ENCODE measurements at places on chromosomes 6 and 20.

GRCh38 chr6:148001844-148002642 is 340.6 kb upstream of the SASH1 start:
- DNase-seq: no peak

DNA sequence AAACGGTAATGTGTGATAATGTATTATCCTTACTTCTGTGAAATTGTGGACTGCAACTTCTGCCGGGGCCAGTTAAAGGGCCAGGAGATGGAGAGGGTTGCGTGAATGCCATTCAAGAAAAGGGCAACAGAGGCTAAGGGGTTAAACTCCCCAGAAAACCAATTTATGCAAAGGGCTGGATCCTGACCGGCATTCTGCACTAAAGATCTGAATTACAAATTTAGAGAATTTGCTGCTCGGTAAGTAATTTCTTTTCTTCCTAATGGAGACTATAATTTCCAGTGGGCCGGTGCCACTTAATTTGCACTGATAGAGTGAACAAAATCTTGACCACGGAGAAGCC is 130.1 kb downstream of the BCAS1 start:
- DNase-seq: no peak

- DNase-seq: peak; percentile 77
Measured at GRCh38 chr6:33391922-33392594, 435 bp downstream of the KIFC1 start.

GRCh38 chr6:139732451-139732850 is 358.0 kb upstream of the CITED2 start:
- no peak for DNase-seq

GRCh38 chr6:157172231-157172701 is 151.1 kb downstream of the TMEM242 start:
- DNase-seq: no peak

DNA sequence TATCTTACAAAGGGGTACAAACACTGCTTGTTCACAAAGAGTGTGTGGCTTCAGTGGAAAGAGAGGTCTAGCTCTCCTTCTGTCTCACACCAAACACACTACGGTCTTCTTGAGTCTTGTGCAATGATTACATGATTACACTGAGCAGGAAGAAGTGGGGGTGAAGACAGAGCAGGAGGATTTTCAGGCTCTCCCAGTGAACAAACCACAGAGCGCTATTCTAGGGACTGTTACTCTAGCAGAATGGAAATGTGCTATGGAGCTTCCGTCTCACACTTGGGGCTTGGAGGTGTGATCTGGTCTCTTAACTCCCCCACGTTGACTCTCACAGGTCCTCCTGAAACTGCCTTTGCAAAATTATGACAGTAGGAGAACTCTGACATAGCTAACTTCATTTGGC is 203.4 kb downstream of the MYLK4 start:
- DNase-seq: no peak

DNA sequence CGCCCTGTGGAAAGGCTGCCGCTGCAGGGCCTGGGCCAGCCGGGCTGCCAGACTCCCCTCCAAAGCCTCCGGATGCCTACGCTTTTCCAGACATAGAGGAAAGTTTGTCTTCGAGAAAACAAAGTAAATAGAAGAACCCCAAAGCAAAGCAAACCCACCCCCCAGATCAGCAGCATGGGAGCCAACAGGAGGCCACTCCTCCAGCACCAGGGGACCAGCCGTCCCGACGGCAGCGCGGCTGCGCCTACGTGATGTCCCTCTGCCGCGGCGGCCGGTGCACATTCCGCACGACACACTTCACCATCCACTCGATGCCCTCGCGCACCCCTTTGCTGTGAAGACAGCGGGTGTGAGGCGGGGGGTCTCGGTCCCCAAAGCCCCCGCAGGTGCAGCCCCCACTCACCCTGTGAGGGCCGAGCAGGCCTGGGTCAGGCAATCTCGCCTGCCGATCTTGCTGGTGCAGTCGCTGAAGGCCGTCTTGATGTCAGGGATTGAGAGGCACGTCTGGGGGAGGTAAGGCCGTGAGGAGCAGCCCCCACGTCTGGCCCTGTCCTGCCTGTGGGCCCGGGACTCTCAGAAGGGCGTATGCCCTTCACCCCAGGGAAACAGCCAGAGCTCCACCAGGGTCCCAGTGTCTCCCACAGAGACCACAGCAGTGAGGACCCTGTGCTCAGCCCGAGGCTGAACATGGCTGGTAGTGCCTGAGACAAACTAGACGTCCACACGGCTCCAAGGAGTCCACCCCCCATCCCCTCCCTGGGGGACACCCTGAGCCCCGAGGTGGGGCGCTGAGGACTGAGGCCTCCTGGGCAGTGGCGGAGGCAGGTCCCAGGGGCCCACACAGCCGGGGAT is 4.0 kb downstream of the TNFRSF6B start:
- no peak for DNase-seq

DNA sequence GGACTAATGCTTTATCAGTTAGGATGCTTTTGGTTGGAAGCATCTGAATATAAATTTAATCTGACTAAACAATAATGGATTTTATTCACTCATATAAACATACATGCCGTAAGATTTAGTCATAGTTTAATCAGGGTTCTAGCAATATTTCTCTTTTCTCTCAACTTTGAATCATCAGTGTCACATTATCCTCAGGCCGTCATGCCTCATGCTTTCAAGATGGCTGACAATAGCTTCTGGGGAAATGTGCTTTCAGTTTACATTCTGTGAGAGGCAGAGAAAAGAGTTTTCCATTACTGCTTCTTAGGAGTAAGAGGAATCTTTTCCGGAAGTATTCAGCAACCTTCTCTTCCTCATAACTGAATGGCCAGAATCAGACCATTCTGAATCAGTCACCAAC is 162.2 kb downstream of the GJA1 start:
- DNase-seq: no peak

GRCh38 chr20:35768731-35769664 is 2.8 kb upstream of the PHF20 start:
- peak; percentile 69 for DNase-seq

GRCh38 chr6:72238900-72239299 is 352.6 kb downstream of the RIMS1 start:
- no peak for DNase-seq

DNA sequence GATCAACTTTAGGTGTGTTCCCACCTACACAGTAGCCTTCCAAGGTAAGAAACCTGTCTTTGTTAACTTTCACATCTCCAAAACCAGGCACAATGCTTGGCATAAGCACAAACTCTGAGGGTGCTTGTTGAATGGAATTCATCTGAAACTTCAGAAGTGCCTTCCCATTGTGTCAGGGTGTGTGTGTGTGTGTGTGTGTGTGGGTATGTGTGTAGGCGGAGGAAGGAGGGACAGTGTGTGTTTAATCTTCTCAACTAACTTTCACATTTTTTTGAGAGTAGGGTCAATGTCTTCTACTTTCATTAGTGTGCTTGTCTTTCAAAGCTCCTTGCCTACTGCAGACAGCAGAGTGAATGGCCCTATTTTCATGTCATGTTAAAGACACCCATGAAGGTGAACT is 45.6 kb downstream of the PDE7B start:
- DNase-seq: no peak

- DNase-seq: no peak
Measured at GRCh38 chr6:134381959-134382358, 64.0 kb upstream of the SGK1 start.

DNA sequence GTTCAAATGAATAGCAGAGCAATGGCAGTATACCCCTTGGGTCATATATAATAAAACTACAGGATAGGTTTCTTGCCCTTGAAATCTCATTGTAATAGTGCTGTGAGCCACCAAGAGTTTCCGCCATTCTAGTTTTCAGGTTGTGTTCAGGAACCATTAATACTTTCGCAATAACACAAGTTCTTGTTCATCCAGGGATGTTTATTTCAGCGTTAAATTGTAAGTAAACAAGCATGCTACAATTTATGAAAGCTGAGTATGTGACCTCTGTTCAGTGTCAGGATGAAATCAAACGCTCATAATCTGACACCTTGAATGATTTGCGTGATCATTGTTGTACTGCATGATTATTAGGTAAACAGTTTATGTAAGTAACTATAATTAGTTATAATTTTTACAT is 22.8 kb downstream of the ANKS1A start:
- DNase-seq: no peak

DNA sequence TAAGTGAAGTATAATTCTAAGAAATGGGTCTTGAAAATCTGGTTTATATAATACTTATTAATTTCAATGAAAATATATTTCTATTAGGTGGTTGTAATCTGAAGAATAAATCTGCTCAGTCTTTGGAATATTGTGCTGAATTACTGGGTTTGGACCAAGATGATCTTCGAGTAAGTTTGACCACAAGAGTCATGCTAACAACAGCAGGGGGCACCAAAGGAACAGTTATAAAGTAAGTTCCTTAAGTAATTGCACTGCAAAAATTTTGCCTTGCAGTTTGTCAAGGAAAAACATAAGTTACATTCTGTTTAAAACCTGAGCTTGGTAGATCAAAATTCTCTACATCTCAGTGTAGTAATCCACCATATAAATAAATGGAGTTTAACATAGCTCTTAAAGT is 106.0 kb downstream of the MYO6 start:
- DNase-seq: no peak
